Jurkat, Clone E6-1 (cell line): ENCODE measurements at places on chromosomes 2 and 18.

DNA sequence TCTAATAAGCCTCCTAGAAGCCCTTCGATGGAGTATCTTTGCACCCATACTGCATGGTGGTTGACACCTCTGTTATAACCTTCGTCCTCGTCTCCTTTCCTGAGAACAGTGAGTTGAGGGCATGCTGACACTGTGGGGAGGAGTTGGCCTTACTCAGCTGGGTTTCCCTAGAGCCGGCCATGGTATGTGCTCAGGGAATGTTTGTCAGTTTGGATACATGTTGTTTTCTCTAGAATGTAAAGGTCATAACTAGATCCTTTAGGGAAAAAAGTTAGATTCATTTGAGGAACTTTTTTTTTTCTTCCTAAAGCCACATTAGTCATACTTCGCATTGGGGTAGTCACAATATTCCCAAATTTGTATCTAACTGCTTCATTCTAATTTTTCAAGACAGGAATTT, 106.0 kb upstream of the FOSL2 start:
- DNase-seq = no peak

- no peak for DNase-seq
These were observed 7.4 kb upstream of the GCG start for GRCh38 chr2:162159446-162159845.

GRCh38 chr18:23106575-23106974, 28.7 kb upstream of the CABLES1 start:
- no peak for DNase-seq

- no peak for DNase-seq
These were observed 577.4 kb downstream of the METTL4 start for GRCh38 chr18:1993866-1994265.

- no peak for DNase-seq
These were observed 113.0 kb downstream of the SETBP1 start for GRCh38 chr18:44793685-44794084.

DNA sequence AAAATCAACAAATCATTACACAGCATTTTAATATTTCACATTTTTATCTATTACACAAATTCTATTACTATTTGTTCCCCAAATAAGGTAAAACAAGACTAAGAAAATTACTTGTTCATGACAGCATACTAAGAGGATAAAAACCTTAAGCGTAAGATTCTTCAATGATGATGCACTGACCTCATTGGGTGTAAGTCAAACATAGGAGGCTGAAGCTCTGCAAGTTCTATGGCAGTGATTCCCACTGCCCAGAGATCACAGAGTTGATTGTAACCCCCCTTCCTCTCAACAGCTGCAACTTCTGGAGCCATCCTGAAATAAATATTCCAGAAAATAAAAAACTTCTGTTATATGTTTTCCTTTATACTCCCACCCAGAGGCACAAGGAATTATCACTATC, 82.2 kb upstream of the CDKL4 start:
- no peak for DNase-seq
